Tongue (tissue), 3 donors: ENCODE measurements at places on chromosomes 3 and 15.

DNA sequence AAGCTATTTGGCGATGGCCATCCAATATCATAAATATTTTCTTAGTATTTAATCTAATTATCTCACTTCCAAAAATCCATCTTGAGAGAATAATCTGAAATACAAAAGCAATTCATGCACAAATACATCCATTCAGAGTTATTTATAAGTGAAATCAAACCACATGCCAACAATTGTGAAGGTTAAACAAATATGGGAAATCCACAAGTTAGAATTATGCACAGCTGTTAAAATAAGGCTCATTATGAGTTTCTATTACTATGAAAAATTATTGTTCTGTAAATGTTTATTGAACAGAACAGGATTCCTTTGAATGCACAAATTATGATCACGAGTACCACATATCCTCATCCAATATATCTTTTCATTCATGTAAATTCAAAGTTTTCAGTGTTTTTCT, 267.7 kb downstream of the PLOD2 start:
- DNase-seq, result no peak

GRCh38 chr3:154904328-154904727, 175.8 kb upstream of the MME start:
- DNase-seq, result no peak

GRCh38 chr15:63111481-63111880, 10.2 kb upstream of the LACTB start:
- no peak for DNase-seq

DNA sequence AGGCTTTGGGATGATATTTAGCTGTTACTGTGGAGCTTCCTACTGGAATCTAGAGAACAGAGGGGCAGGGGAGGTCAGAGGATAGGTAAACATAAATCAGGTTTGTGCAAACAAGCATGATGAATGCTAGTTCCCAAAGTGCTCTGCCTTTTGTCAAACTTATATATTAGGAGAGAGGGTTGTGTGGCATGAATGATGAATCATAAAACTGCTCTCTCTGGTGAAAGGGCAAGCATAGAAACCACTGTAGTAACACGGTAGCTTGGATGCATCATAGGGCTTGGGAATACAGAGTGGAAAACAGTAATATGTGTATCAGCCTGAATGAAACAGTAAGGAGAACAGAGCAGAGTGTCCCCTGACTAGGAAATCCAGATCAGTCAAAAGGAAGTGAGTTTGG, 486.7 kb downstream of the IL5RA start:
- no peak for DNase-seq

GRCh38 chr3:20047976-20048883, 8.0 kb downstream of the KAT2B start:
- peak; percentile 55 for DNase-seq
